Osteoblast (primary cell): ENCODE measurements at places on chromosomes 3 and 15. TPM values are rescaled to one million over a fixed set of nuclear protein-coding genes. Genes with fewer than 3 reads are reported as not detected.

DNA sequence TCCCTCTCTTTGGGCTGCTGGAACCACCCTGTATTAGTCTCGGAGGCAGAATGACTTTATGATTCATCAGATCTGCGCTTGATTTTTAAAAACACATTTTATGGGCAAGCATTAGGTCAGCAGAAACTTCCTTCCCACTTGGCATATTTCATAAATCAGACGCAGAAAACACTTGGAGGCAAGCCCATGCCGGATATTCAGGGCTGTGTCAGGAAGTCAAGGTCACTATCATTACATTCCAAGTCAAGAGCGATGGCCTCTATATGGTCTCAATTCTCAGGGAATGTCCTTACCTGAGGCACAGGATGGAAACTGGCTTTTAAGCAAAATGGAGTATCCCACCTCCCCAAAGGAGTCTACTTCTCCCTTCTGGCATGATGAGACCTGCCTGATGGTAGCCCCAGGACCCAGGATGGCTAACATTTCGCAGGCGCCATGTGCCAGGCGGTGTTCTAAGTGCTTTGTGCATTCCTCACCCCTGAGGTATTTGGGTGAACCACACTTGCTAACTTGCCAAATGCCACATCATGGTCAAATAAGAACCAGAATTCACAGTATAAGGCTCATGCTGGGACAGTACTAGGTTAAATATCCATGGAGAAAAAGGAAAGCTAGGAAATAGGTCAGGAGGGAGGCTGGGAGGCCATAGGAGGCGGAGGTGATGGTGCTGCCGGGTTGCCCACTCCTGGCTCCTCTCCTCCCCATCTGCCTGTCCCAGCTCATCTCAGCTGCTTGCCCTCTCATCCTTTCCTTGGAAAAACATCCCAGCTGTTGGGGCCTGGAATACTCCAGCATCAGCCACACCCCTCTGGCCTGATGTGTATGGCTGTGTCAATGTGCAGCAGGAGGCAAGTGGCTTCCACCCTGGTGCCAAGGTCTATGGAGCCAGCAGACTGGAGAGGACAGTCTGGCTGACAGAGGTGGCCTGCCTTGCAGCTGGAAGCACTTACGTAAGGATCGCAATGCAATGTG lies 18.8 kb downstream of the BCL2L10 start:
- peak; percentile 70 for DNase-seq

SOX2 gene
- total RNA-seq, result not detected in 2 replicates

GRCh38 chr3:123287962-123288302 lies 86.2 kb downstream of the SEC22A start:
- DNase-seq, result peak; percentile 90

DNA sequence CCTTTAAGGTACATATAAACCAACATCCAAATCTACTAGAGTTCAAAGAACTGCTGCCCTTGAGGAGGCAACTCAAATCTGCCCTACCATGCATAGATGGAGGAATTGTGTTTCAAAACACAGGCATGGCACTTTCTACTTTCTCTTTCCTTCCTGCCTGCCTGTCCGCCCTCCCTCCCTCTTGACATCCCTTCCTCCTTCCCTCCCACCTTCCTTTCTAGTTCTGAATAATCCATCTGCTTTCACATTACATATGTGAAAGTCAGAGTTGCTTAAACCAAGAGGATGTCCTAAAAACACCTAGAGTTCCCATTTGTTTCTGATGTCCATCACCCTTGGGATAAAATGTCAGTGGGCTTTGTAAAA lies 537.6 kb downstream of the FOXP1 start:
- DNase-seq, result no peak

DNA sequence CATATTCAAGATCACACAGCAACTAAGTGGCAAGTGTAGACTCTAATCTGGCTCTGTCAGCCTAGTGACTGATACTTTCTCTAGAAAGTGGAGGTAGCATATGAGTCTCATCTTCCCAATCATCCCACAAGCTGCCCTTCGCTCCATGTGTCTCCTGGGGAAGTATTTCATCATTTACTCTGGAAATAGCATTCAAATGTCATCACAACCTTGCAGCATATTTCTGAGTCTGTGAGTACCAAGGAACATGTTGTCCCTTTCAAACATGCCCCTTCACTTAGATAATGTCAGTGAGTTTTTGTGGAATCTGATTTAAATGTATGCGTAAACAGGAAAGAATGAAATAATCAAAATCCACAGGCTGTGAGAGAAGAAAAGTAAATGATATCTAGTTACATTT lies 322.9 kb downstream of the SLC9A9 start:
- no peak for DNase-seq

DNA sequence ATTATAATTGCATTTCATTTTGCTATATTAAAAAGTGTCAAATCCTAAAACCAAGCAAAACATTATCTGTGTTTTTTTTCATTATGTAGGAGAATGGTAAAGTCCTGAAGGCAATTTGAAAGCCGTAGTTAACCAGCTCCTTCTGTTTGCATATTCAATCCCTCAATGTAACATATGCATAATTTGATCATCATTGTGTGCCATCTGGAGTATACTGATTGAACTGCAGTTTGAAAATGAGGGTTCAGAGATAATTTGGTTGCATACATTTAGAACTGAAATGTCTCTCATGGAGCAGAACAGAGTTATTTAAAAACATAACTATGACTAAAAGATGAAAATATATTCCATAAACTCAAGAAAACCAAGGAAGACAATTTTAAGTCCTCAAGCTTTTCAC lies 518.6 kb downstream of the GBE1 start:
- DNase-seq, result no peak

CPA3 gene
- 1.1 and 2.1 TPM in 2 replicates for total RNA-seq

CATSPER2 gene
- 1.1 and 3.8 TPM in 2 replicates for total RNA-seq

- no peak for DNase-seq
These were observed 89.6 kb downstream of the TM4SF4 start for GRCh38 chr3:149564079-149564478.

- no peak for DNase-seq
These were observed 110.6 kb upstream of the TNFAIP8L3 start for GRCh38 chr15:51205050-51205975.

GRCh38 chr3:119443179-119443578 lies 20.2 kb downstream of the TMEM39A start:
- no peak for DNase-seq

- DNase-seq, result no peak
These were observed 214.4 kb downstream of the ABHD5 start for GRCh38 chr3:43905157-43905556.

- DNase-seq, result peak; percentile 77
These were observed 485.2 kb upstream of the PROK2 start for GRCh38 chr3:72270072-72270681.

- peak; percentile 50 for DNase-seq
These were observed 149.2 kb downstream of the ATP10A start for GRCh38 chr15:25713736-25714537.

CKMT1A gene
- total RNA-seq, result not detected in 2 replicates

- DNase-seq, result no peak
These were observed 450.6 kb upstream of the TBL1XR1 start for GRCh38 chr3:177647876-177648275.

DNA sequence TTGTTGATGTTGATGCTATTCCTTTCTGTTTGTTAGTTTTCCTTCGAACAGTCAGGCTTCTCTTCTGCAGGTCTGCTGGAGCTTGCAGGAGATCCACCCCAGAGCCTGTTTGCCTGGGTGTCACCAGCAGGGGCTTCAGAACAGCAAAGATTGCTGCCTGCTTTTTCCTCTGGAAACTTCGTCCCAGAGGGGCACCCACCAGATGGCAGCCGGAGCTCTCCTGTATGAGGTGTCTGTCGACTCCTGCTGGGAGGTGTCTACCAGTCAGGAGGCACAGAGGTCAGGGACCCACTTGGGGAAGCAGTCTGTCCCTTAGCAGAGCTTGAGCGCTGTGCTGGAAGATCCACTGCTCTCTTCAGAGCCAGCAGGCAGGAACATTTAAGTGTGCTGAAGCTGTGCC lies 303.2 kb downstream of the ZIC1 start:
- DNase-seq, result no peak

SLC6A11 gene
- not detected in 2 replicates for total RNA-seq

DNA sequence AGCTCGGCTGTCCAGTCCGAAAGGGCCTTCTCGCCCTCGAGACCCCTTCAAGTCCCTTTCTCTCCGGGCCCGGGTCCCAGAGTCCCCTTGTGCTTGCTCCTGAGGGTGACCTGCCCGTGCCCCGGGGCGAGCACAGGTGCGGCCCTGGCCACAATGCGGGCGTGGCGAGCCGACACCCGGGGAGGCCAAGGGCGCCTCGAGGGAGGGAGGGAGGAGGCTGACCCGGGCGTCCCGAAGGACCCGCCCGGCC lies 810 bp upstream of the MEF2A start:
- DNase-seq, result no peak

DNA sequence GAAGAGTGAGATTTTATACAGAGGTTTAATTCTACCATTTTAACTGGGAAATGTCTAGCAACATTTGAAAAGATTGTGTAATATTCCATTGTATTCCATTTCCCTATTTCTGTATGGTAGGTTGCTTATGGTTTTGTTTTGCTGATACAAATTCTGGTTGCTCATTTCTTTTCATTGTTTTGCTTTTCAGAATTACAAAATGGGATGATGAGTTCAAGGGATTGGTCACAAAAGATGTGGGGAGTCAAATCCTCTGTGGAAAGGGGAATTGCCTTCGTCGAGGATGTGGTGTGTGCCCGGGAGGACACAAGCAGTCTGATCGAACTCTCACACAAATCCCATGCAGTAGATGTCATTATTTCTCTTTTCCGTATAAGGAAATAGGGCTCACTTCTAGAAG lies 18.3 kb downstream of the SLCO3A1 start:
- no peak for DNase-seq

DNA sequence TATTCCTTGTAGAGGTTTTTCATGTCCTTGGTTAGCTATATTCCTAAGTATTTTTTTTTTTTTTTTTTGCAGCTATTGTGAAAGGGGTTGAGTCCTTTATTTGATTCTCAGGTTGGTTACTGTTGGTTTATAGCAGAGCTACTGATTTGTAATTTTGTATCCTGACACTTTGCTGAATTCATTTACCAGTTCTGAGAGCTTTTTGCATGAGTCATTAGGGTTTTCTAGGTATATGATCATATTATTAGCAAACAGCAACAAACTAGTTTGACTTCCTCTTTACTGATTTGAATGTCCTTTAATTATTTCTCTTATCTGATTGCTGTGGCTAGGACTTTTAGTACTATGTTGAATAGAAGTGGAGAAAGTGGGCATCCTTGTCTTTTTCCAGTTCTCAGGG lies 737.4 kb downstream of the ZNF385D start:
- no peak for DNase-seq

FGF12 gene
- not detected in 2 replicates for total RNA-seq

GRCh38 chr3:4507024-4507596 lies 14.0 kb downstream of the ITPR1 start:
- DNase-seq, result no peak

DNA sequence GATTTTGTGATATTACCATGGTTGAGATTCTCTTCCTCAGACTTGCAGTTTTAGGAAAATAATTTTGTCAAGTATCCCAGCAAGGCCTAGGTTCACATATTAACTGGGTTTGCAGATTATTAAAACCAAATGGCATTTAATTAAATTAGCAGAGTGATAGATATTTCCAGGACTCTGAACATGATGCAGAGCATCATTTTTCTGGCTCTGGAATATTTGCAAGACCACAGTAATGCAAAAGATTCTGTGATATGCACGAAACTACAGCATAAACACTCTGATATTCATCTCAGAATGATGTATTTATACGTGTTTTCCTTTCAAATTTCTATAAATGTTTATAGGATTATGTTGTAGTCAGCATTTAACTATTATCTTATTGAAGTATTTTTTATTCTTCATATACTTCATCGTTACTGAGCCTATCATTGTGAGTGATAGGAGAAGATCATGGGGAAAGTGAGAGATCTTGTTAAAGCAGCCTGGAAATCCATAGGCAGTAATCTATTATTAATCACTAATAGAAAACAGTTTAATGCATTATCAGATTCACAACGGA lies 1245.6 kb downstream of the OTOL1 start:
- DNase-seq, result no peak

DNA sequence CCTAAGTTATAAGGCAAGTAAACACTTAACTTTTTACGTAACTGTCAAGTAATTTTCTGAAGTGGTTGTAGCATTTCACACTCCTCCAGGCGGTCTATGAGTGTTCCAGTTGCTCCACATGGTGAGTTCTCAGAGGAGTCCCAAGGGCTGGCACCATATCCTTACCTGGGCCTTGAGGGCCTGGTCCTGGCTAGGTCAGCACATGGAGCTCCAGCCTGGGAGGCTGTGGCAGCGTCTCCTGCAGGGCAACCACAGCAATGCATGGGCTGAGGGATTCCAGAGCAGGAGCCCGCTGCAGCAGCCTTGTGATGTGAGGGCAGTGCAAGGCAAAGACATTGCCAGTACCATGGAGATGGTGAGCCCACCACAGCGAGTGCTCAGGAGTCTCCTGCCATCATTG lies 32.2 kb upstream of the LYZL4 start:
- no peak for DNase-seq

- no peak for DNase-seq
These were observed 841.4 kb downstream of the NSUN3 start for GRCh38 chr3:94904156-94904674.

- peak; percentile 76 for DNase-seq
These were observed 71.0 kb upstream of the GALNT15 start for GRCh38 chr3:16103472-16103871.

DNA sequence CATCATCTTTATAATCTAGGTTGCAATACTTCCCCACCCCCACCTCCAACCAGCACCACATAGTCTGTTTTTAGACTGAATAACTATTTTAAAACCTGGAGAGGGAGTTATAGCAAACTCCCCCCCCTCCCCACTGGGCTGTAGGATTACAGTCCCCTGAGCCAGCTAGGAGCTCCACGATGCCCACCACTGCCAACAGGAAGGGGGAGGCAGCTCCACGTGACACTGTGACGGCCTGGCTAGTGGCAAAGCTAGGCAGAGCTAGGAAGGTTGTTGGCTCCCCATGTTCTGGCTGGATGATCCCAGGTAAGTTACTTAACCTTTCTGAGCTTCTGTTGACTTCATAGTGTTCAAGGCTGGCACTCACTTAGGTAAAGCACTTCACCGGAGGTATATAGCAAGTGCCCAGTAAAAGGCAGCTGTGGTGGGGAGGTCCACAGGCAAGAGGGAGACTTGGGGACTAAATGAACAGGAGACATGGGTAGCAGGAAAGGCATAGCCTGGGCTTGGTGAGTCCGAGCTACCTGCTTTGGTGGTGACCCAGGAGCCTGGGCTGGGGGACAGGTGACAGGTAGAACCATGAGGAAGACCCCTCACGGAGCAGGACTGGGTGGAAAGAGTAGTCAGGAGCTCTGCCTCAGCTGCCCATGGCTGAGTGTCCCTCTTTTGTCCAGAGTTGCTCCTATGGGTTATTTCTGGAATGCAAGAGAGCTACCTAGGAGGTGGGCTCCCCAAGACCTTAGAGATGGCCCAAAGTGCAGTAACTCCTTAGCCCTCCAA lies 4.0 kb upstream of the TBC1D21 start:
- DNase-seq, result no peak

DNA sequence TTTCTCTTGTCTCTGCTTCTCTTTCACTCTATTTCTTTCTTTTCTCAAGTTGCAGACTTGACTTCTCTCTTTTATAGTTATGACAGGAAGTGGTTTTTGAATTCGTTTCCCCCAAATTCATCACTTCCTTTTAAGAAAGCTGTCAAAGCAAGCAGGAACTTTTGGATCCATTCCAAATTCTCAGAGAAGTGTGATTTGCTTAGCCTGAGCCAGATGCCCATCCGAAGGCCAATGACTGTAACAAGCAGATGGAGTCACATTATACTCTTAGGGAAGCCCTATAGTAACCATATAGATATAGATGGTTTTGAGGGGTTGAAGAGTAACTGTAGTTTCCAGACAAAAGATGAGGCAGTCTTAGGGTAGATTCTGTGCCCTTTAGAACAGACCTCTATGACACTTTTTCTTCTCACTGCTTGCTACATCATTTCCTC lies 592.0 kb upstream of the KCNMB2 start:
- DNase-seq, result no peak

GRCh38 chr3:38598791-38599190 lies 50.7 kb downstream of the SCN5A start:
- DNase-seq, result no peak
